AG09319 (cell line): ENCODE measurements at places on chromosomes 1 and 21.

DNA sequence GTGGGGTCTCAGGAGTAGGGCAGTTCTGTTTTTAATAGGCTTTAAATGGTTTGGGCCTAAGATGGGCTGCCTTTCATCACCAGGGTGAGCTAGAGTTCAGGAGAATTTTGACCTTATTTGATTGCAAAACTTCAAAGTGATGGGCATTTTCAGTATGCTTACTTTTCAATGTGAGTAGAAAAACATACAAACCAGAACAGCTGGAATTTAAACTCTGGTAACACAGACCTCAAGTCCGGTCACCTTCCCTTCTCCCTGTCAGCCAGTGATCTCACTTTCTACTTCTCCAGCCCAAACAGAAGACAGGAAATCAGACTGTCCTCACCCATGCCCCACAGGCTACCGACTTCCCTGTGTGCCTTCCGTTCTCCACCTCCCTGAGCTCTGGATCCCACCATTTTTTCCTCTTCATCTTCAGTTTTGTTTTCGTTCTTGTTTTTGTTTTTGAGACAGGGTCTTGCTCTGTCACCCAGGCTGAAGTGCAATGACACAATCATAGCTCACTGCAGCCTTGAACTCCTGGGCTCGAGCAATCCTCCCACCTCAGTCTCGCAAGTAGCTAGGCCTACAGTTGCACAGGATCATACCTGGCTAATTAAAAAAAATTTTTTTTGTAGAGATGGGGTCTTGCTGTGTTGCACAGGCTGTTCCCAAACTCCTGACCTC, 374.0 kb downstream of the CAMTA1 start:
- DNase-seq = no peak

DNA sequence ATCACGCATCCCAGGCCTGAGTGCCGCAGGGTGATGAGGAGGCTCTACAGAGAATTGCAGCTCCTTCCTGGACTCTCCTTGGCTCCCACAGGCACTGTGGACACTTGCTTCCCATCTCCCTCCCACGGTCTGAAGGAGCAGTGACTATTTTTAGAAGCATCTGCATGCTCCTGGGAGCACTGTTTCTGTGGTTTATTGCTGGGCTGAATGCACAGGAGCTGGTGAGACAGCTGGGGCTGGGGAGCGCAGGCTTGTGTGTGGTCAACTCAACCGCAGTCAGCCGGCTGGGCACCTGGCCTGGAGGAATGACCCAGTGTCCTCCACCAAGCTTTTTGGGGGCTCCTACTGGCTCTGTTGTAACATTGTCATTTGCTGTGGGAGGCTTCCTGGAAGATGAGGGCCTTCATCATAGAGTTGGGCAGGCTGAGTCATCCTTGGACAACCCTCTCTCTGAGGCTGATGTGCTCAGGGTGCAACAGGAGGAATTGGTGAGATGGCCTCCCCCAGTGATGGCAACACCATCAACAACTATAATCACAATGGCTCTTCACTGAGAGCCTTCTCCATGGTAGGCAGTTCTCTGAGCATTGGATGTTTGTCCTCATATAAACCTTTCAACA, 1.7 kb downstream of the NFASC start:
- no peak for DNase-seq

GRCh38 chr1:22470227-22470626, 18.6 kb downstream of the ZBTB40 start:
- no peak for DNase-seq

DNA sequence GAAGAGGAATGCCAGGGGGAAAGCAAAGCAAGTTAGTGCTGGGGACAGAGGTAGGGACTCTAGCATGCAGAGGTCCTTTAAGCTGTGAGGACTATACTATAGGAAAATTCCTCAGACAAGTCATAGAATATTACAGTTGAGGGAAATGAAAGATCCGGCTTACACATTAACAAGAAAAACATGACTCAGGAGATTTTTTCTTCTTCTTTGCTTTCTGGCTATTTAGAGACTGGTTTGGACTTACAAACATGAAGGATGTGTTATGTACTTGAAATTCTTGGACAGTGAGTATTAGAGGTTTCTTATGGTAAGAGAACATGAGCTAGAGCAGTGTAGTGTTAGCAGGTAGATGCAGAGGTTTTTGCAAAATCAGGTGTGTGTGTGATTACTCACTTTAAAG, 24.9 kb downstream of the USP25 start:
- no peak for DNase-seq

- DNase-seq = no peak
Observed at GRCh38 chr1:162389971-162390370, 8.4 kb downstream of the C1orf226 start.

- no peak for DNase-seq
Observed at GRCh38 chr1:192010406-192010805, 147.9 kb upstream of the RGS18 start.

DNA sequence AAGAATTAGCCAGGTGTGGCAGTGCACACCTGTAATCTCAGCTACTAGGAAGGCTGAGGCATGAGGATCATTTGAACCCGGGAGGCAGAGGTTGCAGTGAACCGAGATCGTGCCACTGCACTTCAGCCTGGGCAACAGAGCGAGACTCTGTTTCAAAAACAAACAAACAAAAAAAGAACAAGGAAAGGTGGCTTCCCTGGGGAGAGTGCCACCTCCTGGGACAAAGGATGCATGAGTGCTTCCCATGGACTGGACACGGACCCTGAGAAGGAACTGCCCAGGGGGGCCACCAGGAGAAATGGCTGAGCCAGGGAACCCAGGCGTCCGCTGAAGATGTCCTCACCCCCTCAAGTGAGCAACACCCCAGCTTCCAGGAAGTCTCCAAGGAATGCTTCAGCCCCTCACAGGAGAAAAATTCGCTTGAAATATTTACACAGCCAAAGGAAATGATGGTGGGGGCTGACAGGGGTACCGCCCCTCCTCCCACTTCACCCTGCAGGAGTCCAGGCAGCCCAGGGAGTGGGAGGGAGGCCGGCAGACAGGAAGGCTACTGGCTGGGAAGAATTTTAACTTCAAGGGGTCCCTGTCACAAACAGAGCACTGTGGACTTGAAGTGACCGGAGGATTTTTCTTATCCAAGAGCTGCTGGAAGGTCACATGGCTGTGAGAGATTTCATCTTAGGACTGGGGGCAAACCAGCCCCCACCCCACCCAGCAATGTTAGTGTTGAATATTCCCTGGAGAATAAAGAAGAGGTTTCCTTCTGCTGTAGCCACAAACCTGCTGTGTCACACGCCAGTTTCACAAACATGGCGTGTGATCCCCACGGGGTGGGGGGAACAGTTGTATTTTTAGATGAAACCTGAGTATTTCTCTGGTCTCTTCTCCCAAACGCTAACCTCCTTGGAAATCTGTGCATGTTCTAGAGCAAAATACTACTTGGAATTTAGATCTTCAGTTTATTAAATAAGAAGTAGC, 90.8 kb upstream of the SLC25A33 start:
- no peak for DNase-seq

DNA sequence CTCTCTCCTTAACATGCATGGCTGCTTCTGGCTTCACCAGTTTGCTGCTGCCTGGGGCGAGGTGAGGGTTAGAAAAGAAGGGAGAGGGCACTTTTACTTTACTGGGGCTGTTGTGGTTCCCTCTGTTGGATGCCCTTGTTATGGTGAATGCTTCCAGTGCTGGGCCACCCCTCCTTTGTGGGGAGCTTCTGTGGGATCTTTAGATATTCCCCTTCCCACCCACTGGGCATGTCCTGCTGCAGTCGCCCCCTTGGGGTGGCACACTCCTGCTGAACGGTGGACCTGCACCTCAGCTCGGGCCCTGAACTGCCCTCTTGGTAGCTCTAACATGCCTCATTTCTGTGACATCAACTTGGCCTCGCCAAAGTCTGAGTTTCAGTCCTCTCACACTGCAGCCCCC, 6.0 kb downstream of the TNN start:
- DNase-seq = no peak

GRCh38 chr1:176949033-176949662, 215.4 kb downstream of the ASTN1 start:
- DNase-seq = no peak

- no peak for DNase-seq
Observed at GRCh38 chr1:101849356-101849755, 147.4 kb downstream of the OLFM3 start.
